Activated T-helper 1 cell treated with anti-CD3 and anti-CD28 coated beads, Interleukin-12 subunit alpha, Interleukin-12 subunit beta, Interleukin-2, Interleukin-4 antibody, amounts not matched to agents 30 ng/mL and 10 ng/mL and 1 ng/mL, durations not matched to agents 14 hours and 24 hours and 36 hours (primary cell): ENCODE measurements at places on chromosomes 13 and 19.

- DNase-seq: no peak
Measured at GRCh38 chr13:45353895-45354294, 12.9 kb upstream of the TPT1 start.

- no peak for DNase-seq
Measured at GRCh38 chr19:32233885-32234284, 111.5 kb upstream of the ZNF507 start.

GRCh38 chr13:49044836-49045235, 69.1 kb downstream of the FNDC3A start:
- no peak for DNase-seq

DNA sequence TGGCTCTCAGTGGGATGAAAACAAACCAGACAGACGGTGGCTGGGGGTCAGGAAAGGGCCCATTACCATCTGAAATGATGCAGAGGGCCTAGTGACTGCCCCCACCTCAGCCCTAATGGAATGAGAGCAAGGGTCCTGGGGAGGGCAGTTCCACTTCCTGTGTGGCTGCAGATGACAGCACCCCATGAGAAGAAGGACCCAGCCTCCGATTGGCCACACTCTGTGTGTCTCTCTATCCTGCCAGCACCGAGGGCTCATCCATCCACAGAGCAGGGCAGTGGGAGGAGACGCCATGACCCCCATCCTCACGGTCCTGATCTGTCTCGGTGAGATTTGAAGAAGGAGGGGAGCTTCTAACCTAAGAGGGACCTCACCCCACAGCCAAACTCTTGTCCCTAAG, 498 bp downstream of the LILRB1 start:
- no peak for DNase-seq

DNA sequence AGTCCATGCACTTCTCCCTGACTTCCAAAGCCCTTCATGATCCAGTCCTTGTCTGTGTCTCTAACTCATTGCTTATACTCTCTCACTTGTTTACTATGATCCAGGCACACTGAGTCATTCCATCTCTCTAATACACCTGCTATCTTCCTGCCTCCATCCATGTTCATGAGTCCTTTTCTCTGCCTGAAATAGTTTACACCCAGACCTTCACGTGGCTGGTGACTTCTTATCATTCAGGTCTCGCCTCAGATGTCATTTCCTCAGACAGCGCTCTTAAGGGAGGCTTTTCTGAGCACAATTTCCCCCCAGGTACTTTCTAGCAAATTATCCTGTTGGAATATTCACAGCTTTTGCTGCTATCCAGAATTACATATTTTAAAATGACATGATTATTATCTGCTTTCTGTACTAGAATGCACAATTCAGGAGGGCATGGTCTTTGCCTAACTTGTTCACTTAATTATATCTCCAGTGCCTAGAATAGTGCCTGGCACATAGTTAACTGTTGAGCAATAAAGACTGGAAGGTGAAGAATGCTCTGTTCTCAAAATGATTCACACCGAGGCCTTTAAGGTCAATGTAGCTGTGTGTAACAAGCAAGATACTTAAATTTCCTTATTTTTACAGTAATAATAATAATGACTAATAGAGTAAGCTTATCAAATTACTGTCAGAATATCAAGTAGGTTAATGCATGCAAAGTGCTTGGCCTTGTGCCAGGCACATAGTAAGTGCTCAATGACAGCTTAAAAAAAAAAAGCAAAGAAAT, 183.7 kb upstream of the SPRY2 start:
- DNase-seq: no peak

GRCh38 chr13:23583491-23583890, 13.3 kb downstream of the TNFRSF19 start:
- no peak for DNase-seq

DNA sequence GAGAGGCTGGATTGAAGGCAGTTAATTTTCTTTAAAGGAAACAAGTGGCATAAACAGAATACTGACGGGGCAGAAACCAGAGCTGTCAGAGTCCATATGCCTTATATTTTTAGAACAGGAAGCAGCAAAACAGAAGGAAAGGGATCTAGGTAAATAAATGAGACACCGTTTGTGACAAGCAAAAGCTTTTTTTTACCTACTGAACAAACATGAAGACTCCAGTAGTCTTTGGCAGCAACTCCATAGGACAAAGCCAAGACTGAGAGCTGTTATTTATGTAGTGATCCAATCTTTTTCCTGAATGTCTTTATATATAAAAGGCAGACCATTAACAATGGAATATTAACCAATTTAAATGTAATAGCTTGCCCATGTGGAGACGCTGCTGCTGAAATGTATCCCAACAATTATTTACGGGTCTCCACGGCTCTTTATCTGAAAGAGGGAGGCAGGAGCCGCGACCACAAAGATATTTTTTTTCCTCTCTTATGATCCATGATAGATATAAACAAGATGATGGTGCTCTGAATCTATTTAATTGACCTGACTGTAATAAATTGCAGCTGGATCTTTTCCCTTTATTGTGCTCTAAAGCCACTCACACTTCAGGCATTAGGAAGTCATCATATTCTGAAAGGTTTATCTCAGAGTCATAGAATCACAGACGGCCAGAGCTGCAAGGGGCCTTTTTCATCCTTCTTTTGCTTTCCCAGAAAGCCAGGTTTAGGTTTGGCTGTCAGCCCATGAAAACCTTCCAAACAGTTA, 687.8 kb downstream of the EFNB2 start:
- DNase-seq: no peak

GRCh38 chr13:112849500-112849899, 119.5 kb upstream of the MCF2L start:
- DNase-seq: no peak

DNA sequence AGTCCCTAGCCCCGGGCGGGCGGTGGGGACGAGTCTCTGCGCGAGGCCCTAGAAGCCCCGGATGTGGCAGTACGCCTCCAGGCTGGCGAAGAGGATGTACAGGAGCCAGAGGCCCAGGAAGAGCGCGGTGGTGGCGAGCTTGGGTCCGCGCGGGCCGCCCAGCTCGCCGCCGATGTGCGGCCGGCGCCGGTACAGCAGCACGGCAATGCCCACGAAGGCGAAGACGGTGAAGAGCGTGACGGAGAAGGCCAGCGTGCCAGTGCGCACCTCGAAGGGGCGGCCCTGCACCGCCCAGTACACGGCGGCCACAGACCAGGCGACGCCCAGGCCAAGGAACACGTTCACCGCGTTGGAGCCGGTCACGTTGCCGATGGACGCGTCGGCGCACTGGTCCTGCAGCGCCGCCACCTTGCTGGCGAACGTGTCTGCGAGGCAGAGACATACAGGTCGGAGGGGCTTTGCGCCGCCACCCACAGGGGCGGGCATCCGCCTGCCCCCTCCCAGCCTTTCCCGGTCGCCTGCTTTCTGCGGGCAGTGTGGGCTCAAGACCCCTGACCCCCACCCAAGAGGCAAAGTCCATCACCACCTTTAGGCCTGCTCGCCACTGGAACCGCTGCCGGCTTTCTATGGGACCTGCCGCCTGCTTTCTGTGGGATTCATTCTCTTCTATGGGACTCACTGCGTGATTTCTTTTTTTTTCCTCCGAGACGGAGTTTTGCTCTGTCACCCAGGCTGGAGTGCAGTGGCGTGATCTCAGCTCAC, 10.9 kb upstream of the MEIS3 start:
- peak; percentile 17 for DNase-seq

DNA sequence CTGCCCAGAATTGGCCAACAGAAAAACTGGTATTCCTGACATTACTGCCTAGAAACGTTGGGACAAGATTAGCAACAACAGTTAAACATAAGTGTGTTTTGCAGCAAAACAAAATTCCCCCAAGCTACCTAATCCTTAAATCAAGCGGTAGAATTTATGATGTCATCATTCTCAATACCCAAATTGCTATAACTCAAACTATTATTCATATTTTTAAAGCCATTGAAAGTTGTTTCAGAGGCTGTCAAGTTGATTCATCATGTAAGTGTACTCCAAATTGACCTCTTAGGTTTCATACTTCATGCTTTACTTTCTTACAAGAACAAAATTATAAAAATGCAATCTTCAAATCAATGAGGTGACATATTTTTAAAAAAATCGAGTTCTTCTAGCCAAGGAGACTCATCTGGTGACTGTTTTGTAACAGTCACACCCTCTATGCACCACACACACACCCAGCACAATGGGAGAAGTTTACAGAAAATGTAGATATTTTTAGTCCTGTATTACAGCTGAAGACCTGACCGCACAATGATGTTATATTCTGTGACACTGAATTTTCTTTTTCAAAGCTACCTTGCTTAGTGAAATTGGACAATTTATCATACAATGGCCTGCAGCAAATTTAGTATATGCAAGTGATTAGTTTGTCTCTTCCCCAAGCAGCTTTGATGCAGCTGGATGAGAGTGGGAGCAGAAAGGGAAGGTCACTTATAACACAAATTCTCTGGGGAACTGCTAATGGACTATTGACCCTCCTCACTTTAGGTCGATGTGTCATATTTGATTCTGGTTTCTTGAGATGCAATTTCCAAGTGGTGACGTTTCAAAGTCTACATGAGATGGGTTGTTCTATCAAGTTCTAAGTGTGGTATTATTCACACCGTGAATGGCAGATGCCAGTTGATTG, 345.3 kb upstream of the OBI1 start:
- no peak for DNase-seq

- no peak for DNase-seq
Measured at GRCh38 chr13:73733706-73734105, 400.5 kb downstream of the KLF12 start.

- DNase-seq: no peak
Measured at GRCh38 chr13:21361123-21361522, 98.0 kb downstream of the ZDHHC20 start.

- no peak for DNase-seq
Measured at GRCh38 chr13:33270895-33271538, 14.5 kb downstream of the STARD13 start.

GRCh38 chr19:46958532-46958931, 61.1 kb upstream of the NPAS1 start:
- no peak for DNase-seq

DNA sequence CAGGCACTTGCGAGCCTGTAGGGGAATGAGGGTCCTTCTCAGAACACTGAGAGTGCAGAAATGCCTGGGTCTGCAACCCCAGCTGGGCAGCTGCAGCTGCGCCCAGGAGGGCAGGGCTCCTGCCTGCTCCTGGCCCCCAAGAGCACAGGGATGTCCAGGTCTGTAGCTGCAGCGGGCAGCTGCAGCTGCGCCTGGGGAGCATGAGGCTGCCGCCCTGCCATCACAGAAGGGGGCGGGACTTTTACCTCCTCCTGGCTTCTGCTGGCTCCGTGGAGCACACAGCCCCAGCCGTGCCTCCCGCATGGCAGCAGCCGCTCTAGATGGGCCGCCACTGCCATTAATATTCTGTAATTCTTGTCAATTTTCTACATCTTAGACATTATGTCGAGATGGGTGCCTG, 17.8 kb downstream of the CPB2 start:
- no peak for DNase-seq

DNA sequence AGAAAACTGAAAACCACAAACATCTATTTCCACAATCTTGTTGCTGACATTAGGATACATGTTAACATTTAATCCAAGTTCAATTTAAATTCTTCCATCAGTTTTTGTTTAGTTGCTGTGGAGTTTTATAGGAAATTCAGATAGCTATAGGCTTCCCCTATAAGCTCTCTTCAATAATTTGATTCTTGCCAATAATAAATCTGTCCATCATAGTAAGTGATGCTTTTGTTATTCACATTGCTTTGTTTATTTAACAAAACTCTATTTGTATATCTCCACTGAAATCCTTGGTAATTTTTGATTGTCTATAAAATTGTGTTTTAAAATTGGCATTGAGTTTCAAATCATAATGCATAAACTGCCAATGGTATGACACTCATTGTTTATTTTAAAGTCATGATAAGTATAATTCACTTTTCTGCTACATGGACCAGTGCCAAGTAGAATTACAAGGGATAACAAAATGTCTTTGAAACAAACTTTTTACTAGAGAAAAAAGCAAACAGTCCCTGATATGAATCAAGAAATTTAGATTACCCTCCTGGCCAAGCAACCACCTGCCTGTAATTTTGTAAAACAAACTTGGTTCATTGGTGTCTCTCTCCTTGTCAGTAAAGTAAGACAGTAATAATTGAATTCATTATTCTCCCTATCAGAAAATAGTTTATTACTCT, 577.3 kb upstream of the GPC6 start:
- no peak for DNase-seq

- DNase-seq: no peak
Measured at GRCh38 chr13:46516599-46517338, 36.2 kb upstream of the LRCH1 start.

DNA sequence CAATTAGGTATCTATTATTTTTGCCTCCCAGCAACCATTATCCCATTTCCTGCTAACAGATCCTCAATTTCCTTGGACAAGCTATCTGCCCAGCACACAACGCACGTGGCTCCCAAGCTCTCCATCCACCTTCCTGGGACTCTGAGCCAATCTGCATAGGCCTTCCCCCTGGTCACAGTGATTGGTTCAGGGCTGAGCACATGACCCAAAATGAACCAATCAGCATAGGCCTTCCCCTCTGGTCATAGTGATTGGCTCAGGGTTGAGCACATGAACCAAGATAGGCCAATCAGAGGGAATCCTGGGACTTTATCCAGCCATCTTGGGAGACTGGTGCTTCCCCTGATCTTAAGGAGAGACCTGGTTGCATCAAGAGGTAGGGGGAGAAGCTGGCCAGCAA, 5.8 kb downstream of the CPAMD8 start:
- DNase-seq: no peak

DNA sequence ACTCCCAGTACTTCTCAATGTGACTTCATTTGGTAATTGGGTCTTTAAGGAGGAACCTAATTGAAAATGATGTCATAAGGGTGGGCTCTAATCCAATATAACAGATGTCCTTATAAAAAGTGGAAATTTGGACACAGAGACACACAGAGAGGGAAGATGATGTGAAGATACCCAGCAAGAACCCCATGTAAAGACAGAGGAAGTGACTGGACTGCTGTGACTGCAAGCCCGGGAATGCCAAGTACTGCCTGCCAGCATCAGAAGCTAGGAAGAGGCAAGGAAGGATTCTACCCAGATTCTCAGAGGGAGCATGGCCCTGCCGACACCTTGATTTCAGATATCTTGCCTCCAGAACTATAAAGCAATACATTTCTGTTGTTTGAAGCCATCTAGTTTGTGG, 239.3 kb downstream of the KCTD12 start:
- no peak for DNase-seq

DNA sequence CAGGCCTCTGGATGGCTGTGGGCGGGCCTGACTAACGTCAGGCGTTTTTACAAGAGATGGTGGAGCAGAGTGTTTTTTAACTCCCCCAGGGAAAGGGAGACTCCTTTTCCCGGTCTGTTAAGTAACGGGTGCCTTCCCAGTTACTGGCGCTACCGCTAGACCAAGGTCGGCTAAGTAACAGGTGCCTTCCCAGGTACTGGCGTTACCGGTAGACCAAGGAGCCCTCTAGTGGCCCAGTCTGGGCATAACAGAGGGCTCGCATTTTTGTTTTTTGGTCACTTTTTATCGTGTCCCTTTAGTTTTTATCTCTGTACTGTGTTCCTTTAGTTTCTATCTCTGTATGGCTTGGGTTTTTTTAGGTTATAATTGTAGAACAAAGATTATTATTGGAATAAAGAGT, 10.0 kb downstream of the ZNF383 start:
- no peak for DNase-seq

- DNase-seq: no peak
Measured at GRCh38 chr19:21812448-21812847, 23.5 kb downstream of the ZNF43 start.

GRCh38 chr13:94112227-94112626, 367.3 kb downstream of the DCT start:
- no peak for DNase-seq
